Smooth muscle cell of the pulmonary artery (primary cell): ENCODE measurements at places on chromosomes 12 and 14. TPM values are rescaled to one million over a fixed set of nuclear protein-coding genes. Genes with fewer than 3 reads are reported as not detected.

PRDM4 gene
- total RNA-seq: 20.3 and 23.9 TPM in 2 replicates

SPTB gene
- 0.13 TPM in 1 of 2 replicates, not detected in the other for total RNA-seq

LRRC10 gene
- total RNA-seq: not detected in 2 replicates

TCL1B gene
- not detected in 2 replicates for total RNA-seq

MSI1 gene
- total RNA-seq: 0.20 TPM in 1 of 2 replicates, not detected in the other

ACVRL1 gene
- total RNA-seq: 6.2 and 31.9 TPM in 2 replicates

SYT1 gene
- total RNA-seq: 2.0 and 25.2 TPM in 2 replicates

RNF41 gene
- total RNA-seq: 154 and 182 TPM in 2 replicates

IL26 gene
- total RNA-seq: 0.13 and 2.0 TPM in 2 replicates

CIROP gene
- 0.13 TPM in 1 of 2 replicates, not detected in the other for total RNA-seq

PRIMA1 gene
- total RNA-seq: not detected in 2 replicates

PPP4R4 gene
- total RNA-seq: 0.33 and 1.4 TPM in 2 replicates

SLC10A1 gene
- total RNA-seq: not detected in 2 replicates

EFCAB11 gene
- 3.4 and 4.7 TPM in 2 replicates for total RNA-seq

DCN gene
- total RNA-seq: 72.0 and 212 TPM in 2 replicates

MANSC4 gene
- total RNA-seq: not detected in 2 replicates

SERPINA9 gene
- total RNA-seq: not detected in 2 replicates

OTX2 gene
- not detected in 2 replicates for total RNA-seq

GLIPR1L1 gene
- not detected in 2 replicates for total RNA-seq

ZFHX2 gene
- 0.52 and 0.83 TPM in 2 replicates for total RNA-seq

ETV6 gene
- 6.1 and 11.4 TPM in 2 replicates for total RNA-seq

SOAT2 gene
- total RNA-seq: not detected in 2 replicates

TNS2 gene
- 38.4 and 61.1 TPM in 2 replicates for total RNA-seq

IAPP gene
- total RNA-seq: 0.10 TPM in 1 of 2 replicates, not detected in the other

BDKRB2 gene
- total RNA-seq: 0.73 and 2.7 TPM in 2 replicates

ZNF268 gene
- total RNA-seq: 30.5 and 32.6 TPM in 2 replicates

KIF5A gene
- total RNA-seq: 0.98 and 2.1 TPM in 2 replicates

HOXC6 gene
- 0.56 and 2.3 TPM in 2 replicates for total RNA-seq

TRPV4 gene
- total RNA-seq: 1.3 and 1.4 TPM in 2 replicates

PLEKHG3 gene
- 9.6 and 13.5 TPM in 2 replicates for total RNA-seq

ARG2 gene
- 3.8 and 4.1 TPM in 2 replicates for total RNA-seq

HOMEZ gene
- 4.2 and 6.4 TPM in 2 replicates for total RNA-seq

ISM2 gene
- 0.52 and 3.2 TPM in 2 replicates for total RNA-seq

TRHDE gene
- 1.6 and 3.5 TPM in 2 replicates for total RNA-seq

NRL gene
- total RNA-seq: 0.65 and 0.96 TPM in 2 replicates

OR11G2 gene
- not detected in 2 replicates for total RNA-seq

FGF6 gene
- not detected in 2 replicates for total RNA-seq

AQP2 gene
- 0.07 TPM in 1 of 2 replicates, not detected in the other for total RNA-seq

KIAA0586 gene
- total RNA-seq: 18.6 and 19.5 TPM in 2 replicates

C14orf39 gene
- not detected in 2 replicates for total RNA-seq

CORO1C gene
- total RNA-seq: 269 and 290 TPM in 2 replicates

SIX4 gene
- 10.9 and 14.8 TPM in 2 replicates for total RNA-seq
